Activated CD8-positive, alpha-beta memory T cell treated with anti-CD3 and anti-CD28 coated beads for 24 hours (primary cell): ENCODE measurements at places on chromosomes 13 and 19.

DNA sequence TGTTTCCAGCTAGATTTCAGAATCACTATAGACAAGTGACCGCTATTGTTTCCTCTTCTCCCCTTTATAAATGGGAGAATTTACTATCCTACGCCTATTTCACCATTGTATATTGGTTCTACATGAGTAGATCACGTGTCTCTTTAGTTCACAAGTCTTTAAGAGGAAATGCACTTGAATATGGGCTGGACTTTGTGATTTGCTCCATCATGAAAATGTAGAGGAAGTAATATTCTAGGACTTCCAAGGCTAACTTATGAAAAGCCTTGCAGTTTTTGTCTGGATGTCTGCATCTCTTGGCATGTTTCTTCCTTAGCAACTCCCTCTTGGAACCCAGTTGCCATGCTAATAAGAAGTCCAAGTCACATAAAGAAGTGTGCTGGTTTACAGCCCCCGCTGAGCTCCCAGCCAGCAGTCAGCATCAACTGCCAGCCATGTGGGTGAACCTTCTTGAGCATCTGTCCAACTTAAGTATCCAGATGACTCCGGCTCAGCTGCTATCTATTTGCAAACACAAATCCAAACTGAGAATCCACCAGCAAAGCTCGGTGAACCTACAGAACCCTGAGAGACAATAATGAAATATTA lies 4.8 kb upstream of the FBXL3 start:
- no peak for DNase-seq

DNA sequence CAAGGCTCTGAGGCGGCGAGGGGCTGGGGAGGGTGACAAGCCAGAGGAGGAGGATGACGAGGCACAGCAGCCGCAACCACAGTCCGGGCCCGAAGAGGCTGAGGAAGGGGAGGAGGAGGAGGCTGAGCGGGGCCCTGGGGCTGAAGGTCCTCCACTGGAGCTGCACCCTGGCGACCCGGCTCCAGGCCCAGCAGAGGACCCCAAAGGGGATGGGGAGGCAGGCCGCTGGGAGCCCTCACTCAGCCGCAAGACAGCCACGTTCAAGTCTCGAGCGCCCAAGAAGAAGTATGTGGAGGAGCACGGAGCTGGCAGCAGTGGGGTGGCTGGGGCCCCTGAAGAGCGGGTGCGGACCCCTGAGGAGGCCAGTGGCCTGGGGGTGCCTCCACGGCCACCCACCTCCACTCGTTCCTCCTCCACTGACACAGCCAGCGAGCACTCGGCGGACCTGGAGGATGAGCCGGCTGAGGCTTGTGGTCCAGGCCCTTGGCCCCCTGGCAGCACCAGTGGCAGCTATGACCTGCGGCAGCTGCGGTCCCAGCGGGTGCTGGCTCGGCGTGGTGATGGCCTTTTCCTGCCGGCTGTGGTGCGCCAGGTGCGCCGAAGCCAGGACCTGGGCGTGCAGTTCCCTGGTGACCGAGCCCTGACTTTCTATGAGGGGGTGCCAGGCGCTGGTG lies 2.9 kb downstream of the CIC start:
- no peak for DNase-seq

- peak; percentile 76 for DNase-seq
Measured at GRCh38 chr19:3250675-3251074, 26.2 kb downstream of the CELF5 start.

DNA sequence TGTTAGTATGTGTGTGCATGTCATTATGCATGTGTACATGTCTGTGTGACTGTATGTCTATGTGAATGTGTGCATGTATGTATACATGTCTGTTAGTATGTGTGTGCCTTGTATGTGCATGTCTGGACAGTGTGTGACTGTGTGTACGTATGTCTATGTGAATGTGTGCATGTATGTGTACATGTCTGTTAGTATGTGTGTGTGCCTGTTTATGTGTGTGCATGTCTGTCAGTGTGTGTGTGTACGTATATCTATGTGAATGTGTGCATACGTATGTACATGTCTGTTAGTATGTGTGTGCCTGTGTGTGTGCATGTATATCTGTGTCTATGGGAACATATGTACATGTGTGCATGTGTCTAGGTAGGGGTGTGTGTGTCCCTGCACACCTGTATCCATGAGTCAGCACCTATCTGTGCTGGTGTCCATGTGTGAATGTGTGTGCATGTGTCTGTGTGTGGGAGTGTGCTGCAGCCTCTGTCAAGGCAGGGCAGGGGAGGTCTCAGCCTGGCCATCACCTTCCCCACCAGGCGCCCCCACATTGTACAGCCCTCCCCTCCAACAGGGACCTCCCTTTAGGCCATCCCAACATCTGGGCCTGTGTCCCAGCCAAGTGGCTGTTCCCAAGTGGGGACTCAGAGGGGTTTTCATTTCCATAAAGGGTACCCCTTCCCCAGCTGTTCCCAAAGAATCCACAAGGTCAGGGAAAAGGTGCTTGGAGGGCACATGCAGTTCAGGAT lies 4.4 kb downstream of the GAS6 start:
- DNase-seq = no peak

GRCh38 chr19:6452899-6453298 lies 6.7 kb downstream of the SLC25A23 start:
- DNase-seq = no peak

GRCh38 chr19:3767050-3767449 lies 4.6 kb downstream of the MRPL54 start:
- DNase-seq = no peak

DNA sequence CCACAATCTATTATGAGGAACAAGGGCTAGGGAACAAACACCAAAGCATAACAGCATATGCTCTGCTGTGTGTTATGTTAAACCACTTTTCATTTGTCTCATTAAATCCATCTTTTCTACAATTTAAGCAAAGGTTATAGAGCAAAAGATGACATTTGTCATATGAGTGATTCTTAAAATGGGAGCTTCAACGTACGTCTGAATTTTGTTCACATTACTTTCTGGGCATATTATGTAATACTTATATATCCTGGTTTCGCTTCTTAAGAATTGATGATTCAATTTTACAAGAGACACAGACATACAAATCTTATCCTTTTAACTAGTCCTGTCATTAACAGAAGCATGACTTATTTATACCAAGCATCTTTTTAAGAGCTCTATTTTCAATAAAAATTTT lies 3.3 kb upstream of the TPP2 start:
- no peak for DNase-seq

- DNase-seq = no peak
Measured at GRCh38 chr19:12596485-12596884, 14.1 kb downstream of the ZNF490 start.

- DNase-seq = no peak
Measured at GRCh38 chr19:29872224-29872731, 60.5 kb downstream of the CCNE1 start.

- DNase-seq = no peak
Measured at GRCh38 chr13:49132479-49133002, 87.6 kb upstream of the MLNR start.

DNA sequence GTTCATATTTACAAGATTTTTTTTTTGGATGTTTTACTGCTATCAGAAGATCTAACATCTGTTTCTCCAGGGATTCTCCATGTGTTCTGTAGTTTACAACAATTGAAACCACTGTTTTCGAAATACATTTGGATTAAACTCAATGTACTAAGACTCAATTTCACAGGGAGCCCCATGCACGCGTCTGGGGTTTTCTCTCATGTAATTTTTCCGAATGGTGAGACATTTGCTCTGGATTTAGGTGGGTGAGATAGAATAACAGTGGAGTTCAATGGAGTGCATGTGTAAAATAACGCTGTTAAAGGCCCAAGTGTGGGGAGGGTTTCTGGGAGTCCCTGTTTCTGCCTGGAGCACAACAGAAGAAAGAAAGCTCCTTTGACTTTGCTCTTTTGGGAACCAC lies 330.3 kb downstream of the TSHZ3 start:
- no peak for DNase-seq

DNA sequence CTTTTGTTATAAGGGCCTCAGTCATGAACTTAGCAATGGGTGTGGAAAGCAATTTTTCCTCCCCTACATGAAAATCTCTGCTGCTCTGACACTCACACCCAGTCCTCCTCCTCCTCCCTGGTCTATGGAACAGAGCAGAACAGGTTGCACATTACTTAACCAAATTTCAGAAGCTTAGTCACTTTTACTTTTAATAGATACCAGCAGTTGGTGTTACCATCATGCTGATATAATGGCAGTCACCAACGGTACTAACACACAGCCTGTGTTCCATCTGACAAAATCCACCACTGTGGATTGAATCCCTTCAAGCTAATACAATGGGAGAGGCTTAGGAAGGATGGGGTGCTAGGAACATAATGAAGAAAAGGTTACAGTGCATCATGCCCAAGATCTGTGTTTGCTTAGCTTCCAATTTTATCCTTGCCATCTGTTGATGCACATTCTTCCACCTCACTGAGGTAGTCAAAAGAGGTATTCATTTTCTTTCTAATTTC lies 9.8 kb downstream of the TPT1 start:
- DNase-seq = no peak

DNA sequence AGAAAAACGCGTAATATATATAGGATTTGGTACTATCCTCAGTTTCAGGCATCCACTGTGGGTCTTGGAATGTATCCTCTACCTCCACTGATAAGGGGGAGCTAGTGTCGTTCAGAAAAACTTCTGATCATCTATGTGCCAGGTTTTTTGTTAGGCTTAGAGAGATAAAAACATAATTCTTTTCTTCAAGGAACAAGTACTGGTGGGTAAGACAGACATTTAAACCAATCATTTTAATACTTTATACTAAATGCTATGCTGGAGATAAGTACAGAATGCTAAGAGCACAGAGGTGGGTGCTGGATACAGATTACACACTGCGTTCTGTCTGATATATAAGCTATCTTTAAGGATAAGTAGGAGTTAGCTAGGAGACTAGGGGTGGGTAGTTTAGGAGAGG lies 166.1 kb downstream of the PDS5B start:
- DNase-seq = no peak

DNA sequence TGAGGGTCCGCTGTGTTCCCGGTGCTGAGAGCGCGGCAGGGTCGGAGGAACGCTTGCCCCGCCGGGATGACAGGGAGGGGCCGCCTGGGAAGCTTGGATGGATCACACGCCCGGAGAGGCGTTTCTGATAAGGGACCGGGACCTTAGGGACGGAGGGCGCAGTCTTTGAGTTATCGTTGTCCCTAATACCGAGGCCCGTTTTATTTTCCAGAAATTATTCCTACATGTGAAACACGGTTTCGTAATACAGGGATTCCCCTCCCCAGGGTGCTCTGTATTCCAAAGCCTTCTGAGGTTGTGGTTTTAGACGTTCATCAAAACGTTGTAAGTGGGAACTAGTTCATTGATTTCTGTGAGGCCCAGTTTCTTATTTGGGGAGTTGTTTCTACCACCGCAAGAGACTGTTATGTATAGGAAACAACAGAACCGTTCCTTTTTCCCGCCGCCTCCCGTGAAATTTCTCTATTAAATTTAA lies 752 bp downstream of the PDCD5 start:
- no peak for DNase-seq

DNA sequence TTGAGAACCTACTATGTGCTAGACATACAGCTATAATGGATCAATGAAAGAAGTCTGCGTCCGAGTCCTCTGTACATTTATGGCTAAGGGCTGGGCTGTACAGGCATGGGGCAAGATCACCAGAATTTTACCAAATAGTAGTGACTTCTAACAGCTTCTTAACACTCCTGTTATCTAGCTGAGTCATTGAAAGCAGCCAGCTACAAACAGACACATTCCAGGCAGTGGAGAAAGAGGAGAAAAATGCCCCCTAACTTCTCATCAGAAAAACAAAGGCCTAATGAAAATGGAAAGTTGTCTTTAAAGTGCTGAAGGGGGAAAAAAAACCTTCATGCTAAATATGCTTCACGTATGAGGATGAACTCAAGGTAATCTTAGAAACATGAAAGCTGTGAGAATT lies 14.3 kb upstream of the ZNF667 start:
- DNase-seq = no peak

GRCh38 chr13:45519493-45519892 lies 54.8 kb downstream of the COG3 start:
- no peak for DNase-seq

DNA sequence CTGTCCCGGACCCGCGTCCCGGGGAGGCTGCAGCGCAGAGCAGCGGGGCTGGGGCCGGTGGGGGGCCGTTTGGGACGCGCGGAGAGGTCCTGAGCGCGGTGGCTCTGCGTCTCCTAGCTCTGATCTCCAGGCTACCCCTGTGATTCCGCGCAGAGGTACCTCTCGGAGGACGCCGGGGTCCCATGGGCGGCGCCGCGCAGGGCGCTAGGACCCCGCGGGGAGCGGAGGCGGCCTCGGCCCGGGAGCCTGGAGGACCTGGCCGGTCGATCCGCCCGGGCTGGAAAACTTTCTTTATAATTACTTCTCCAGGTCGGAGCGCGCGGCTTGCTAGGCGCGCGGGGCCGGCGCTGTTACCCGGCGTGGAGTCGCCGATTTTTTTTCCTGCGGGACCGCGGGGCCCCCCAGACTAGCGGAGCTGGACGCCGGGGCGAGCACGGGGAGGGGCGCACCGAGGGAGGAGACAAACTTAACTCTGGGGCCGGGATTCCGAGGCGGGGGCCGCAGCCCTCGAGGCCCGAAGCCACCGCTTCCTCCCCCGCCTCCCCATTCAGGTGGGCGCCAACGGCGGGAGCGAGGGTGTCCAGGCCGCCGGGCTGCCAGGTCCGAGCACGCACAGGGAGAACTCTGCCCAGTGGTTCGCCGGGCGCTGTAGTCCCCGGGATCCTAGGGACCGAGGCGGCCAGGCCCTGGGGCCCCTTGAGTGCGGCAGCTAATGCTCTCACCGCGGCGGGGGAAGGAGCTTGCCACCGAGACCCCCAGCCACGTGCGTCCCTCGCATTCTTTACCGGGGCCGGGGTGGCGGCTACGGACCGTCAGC lies 848 bp upstream of the CEBPA start:
- DNase-seq = no peak

DNA sequence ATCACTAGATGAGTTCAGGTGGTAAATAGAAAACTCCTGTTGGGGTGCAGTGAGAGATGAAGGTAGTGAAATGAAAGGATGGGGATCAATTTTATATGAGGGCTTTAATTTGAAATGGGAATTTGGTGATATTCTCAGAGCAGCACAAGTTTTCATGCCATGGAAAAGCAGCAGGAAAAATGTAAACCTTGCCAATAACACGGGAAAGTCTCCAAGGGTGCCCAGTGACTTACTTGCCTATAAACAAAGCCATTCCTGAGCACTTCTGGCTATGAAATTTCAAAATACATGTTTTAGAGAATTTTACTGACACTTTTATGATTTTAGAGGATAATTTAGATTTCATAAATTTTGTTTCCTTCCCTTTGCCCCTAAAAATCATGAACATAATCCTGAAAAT lies 16.4 kb upstream of the FLT3 start:
- DNase-seq = no peak

DNA sequence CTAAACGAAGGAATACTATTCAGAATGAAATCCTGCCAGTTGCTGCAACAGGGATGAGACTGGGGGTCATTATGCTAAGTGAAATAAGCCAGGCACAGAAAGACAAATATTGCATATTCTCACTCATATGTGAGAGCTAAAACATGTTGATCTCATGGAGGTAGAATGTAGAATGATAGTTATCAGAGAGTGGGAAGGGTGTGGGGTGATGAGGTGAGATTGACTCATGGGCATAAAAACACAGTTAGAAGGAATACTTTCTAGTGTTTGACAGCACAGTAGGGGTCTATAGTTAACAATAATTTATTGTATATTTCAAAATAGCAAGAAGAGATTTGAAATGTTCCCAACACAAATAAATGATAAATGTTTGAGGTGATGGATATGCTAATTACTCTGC lies 7.8 kb upstream of the OR7C2 start:
- no peak for DNase-seq
